ENCODE measurements at places on chromosomes 7 and 10.

DNA sequence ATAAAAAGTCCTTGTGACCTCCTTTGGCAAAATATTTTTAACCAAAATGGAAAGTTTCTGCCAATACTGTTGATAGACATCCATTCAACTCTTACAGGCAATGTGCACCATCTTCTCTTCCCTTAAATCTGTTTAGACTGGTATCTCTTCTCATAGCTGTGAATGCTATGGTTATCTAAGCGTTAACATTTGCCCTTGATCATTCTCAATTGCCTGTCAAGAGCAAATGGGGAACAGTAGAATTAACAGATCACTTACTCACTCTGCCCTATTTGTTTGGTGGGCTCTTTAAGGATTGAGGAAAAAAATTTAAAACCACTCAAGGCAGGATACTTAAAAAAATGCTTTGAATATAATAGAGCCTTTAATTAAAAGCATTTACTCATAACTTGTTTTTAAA is 808.4 kb downstream of the NXPH1 start:
- no peak for DNase-seq

DNA sequence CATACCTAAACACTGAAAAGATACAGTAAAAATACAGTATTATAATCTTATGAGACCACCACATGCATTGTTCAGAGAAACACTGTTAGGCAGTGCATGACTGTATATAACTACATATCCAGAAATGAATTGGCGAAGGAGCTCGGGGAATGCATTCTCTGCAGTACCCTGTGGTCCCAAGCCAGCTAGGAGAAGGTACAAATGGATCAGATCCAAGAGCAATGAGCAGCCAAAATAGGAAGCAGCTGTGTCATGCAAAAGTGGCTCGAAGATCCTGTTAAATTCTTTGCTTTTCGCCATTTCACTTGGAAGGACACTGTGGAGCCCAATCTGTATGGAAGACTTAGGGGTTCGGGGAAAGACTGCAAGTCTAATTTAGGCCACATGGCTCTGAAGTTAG is 334.8 kb downstream of the TNS3 start:
- no peak for DNase-seq

GRCh38 chr10:75418712-75419111 is 12.7 kb upstream of the LRMDA start:
- no peak for DNase-seq

GRCh38 chr10:113518816-113519591 is 33.8 kb upstream of the HABP2 start:
- no peak for DNase-seq

DNA sequence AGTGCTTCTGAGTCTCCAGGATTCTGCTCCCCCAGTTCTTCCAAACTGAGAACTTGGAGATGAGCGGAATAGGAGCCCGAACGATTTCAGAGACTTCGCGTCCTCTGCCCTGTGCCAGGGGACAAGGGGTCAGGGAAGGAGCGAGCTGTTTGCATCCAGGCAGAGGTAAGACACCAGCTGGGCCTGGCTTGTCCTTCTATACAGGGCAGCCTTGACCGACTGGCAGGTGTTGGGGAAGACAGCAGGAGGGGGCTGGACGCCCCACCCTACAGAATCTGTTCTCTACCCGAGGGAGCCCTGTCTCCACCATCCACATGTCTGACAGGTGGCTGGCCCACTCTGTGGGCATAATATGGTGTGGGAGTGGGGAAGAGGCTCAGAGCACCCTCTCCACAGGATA is 7.1 kb downstream of the SPOCK2 start:
- DNase-seq, result no peak

GRCh38 chr7:77538281-77539212 is 1.5 kb downstream of the PTPN12 start:
- peak; percentile 90 for DNase-seq

DNA sequence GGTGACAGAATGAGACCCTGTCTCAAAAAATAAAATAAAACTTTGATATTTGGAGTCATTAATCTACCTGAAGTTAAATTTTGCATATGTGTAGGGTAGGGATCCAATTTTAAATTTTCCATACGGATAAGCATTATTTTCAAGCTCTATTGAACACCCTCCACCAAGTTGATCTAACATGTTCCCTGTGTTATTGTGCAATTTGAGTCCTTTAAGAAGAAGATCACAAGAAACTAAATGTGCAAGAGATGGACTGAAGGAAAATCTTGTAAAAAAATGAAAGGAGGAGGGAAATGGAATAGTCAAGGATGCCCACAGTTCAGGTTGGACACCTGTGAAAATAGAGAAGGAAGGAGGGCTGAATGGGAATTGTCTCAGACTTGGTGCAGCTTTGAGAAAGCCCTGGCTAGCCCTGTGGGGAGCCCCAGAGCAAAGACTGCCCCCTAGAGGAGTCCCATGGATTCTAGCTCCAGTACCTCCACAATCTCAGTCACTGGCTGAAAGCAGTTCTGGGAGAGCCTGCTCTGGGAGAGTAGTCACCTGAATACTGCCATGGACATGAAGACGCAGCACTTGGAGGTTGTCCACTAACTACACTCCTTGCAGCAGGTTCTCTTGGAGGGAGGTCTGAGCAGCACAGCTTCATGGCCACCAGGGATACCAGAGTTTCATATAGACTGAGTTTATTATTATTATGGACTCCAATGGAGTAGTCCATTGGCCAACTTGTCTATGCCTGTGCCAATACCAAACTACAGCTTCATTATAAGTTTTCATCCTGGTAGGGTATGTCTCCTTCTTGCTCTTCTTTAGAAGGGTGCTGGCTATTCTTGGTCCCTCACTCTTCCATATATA is 5.7 kb upstream of the TIAL1 start:
- DNase-seq, result peak; percentile 49

GRCh38 chr7:101784292-101785127 is 32.9 kb upstream of the CUX1 start:
- no peak for DNase-seq

GRCh38 chr7:111998326-111998725 is 207.9 kb downstream of the DOCK4 start:
- DNase-seq, result no peak

DNA sequence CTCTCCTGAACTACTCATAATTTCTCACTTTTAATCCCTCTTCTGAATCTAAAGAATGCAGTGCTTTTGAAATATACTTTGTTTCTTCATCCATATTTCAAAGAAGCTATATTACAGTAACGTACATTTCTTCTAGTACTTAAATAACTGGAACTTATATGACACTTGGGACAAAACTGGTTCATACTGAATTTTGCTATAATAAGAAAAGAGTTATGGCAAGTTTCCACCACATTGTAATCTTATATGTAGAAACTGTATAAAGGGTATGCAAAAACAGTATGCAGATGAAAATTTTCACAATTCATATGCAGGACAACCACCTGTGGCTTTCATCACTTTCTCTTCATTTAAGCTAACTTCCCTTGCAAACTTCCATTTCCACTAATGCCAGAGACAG is 785.7 kb downstream of the CNTNAP2 start:
- no peak for DNase-seq

DNA sequence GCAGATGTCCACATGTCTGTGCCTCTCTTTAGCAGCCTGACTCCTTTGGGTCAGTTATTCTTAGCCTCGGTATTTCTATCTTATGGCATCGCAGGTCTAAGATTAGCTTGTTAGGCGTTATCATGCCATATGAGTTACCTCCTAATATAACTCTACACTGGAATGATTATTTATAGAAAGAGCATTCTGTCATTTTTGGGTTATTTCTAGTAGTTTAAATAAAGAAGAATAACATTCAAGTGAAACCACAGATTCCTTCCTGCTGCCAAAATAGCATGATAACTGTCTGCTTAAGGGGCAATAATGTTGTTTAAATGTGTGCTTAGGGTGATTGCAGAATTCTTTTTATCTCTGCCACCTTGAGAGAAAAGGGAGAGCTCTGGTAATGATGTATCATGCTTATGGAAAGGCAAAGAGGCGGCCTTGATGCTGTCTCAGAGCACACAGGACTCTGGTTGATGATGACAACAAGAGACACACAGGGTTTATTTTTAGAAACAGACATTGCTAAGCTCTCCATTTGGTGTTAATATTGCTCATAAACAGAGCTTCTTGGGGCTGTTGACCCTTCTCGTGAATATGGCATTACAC is 10.4 kb downstream of the HDAC9 start:
- DNase-seq, result peak; percentile 79

- DNase-seq, result peak; percentile 62
Measured at GRCh38 chr10:33134011-33134751, 176.2 kb upstream of the ITGB1 start.
